CD4-positive, alpha-beta T cell treated with Interleukin-12 subunit alpha and Interleukin-12 subunit beta, for 1 hour (primary cell): ENCODE measurements at places on chromosomes 1 and 21.

DNA sequence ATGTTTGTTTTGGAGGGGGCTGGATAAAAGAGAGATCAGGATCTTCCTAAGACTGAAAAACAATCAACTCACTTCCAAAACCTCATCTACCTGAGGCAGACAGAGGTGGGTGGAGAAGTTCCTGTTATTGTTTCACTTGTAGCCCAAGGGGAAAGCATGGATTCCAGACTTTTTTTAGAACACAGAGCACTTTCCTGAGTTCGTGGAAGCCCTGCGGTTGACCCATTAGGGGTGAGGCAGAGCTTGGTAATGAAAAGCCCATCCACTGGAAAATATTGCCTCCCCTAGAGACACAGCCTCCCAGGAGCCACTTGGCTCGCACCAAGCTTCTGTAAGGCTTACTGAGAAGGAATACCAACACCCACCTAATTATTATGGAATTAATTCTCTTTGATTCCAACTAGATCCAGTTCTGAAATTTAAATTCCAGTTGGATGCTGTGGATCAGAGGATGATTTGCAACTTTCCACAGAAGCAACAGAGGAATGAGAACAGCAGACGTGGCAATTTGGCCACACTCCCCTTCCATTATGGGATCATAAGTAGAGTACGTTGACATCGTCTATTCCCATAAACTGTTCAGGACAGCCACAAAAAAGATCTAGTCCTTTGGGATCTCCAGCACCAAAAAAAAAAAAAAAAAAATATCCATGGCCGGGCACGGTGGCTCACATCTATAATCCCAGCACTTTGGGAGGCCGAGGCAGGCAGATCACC lies 4.1 kb upstream of the PEF1 start:
- DNase-seq, result no peak

GRCh38 chr1:112257043-112257835 lies 138.8 kb upstream of the CTTNBP2NL start:
- no peak for DNase-seq

DNA sequence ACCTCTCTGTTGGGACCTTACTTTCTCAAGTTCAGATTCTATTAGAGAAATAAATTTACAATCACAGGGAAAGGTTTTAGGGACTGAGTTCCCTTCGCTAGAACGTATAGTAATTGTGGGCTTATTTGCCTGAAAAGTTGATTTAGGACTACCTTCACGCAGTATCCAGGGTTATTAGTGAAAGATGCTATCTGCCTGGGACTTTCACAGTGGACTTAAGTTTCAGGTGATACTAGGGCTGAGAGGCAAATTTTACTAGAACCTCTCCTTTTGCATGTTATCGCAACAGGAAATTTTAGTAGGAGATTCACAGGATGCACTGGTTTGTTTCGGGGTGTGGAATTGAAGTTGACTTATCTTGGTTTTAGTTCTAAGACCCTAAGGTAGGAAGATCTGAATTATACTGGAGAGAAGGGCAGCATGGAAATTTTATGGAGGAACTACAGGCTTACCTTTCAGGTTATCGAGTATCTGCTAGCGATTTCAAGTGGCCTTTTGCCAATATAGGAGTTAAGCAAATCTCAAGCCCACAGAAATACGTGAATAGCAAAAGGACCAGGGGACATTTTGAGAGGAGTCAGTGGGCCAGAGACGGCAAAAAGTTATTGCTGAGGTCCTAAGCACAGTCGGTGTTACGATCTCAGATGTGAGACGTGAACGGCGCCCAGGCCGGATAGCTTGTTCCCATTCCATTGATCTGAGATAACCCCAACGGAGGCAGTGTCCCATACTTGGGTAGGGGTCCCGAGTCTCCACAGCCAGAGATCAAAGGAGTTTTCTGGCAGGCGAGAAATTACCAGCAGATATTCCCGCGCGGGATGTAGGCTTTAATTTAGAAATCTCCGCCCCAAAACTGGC lies 723 bp upstream of the GNAI3 start:
- peak; percentile 15 for DNase-seq

- no peak for DNase-seq
Measured at GRCh38 chr21:45523411-45524101, 18.7 kb downstream of the SLC19A1 start.

- DNase-seq, result no peak
Measured at GRCh38 chr1:60973668-60974067, 108.7 kb upstream of the NFIA start.

GRCh38 chr1:167799747-167800146 lies 78.0 kb downstream of the MPZL1 start:
- no peak for DNase-seq

DNA sequence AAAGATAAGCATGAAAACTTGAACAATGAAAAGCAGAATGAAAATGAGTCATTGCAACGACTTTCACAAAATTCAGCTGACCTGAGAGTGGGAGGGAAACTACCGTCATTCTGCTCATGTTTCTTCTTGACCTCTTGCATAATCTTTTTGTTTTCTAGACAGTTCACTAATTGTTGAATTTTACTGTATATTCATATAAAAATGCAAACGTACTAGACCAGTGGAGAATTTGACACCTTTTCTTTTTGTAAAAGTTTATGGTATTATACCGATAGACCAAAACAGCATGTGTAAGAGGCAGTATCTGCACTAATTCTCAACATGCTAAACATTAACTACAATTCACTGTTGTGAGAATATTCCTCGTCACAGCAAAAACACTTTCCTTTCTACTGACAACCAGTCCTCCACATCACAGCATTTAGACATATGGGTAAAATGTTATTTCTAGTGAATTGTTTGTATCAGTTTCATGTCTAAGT lies 137.8 kb downstream of the GREM2 start:
- no peak for DNase-seq

- no peak for DNase-seq
Measured at GRCh38 chr1:224897529-224898327, 31.7 kb upstream of the DNAH14 start.

- DNase-seq, result no peak
Measured at GRCh38 chr1:154411525-154411924, 6.4 kb downstream of the IL6R start.

GRCh38 chr21:33259995-33260394 lies 6.2 kb upstream of the IL10RB start:
- no peak for DNase-seq

DNA sequence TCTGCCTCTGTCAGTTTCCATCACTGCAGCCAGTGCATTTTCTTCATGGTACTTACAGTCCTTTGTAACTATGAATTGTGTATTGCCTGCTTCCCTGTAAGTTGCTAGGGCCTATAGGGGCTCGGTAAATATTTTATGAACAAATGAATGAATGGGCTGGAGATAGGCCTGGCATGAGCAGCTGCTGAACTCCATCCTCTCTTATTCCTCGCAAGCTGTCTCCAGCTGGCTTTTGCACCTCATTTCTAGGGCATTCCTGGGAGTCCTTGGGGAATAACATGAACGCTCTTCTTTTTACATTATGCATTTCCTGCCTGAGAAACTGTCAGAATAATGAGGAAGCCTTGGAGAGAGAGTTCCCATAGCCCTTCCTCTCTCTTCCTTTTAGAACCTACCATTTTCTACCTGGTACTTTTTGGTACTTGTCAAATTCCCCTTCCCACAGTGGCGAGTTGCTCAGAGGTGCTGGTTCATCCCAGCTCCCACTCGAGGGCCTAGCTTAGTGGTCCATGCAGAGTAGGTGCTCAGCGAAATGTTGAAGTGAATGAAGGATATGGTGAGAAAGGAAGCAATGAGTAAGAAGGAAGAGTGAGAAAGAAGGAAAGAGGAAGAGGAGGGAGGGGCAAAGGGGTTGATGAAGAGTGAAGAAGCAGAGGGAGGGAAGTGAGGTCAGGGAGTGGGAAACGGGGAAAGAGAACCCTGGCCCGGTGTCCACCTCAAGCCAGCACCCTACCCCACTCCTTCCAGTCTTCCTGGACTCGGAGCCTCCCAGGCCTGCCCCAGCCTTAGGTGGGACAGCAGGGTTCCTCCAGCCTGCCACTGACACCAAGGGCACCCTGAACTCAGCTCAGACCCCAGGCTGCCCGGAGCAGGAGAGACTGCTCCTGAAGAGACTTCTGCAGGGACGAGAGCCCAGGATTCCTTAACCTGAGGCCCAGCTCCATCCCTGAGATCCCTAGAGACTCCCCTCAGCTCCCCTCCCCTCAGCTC lies 29.6 kb downstream of the KCNC4 start:
- DNase-seq, result no peak

DNA sequence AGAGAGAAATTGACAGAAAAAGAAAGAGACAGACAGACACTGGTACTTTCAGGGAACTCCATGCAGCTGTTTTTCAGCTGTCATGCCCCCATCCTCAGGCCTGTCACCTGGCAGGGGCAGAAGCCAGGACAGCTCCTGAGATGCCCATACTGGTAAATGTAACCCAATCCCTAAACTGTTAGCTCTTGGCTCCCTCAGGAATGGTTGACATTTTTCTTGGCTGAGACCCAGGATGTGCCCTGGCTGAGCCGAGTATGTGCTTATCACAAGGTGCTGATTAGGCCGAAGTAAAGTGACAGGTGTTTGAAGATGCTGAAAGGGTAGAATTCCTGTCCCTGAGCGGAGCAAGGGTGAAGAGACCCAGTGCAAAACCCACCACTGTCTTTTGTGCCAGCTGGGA lies 50.7 kb downstream of the PGM1 start:
- no peak for DNase-seq

DNA sequence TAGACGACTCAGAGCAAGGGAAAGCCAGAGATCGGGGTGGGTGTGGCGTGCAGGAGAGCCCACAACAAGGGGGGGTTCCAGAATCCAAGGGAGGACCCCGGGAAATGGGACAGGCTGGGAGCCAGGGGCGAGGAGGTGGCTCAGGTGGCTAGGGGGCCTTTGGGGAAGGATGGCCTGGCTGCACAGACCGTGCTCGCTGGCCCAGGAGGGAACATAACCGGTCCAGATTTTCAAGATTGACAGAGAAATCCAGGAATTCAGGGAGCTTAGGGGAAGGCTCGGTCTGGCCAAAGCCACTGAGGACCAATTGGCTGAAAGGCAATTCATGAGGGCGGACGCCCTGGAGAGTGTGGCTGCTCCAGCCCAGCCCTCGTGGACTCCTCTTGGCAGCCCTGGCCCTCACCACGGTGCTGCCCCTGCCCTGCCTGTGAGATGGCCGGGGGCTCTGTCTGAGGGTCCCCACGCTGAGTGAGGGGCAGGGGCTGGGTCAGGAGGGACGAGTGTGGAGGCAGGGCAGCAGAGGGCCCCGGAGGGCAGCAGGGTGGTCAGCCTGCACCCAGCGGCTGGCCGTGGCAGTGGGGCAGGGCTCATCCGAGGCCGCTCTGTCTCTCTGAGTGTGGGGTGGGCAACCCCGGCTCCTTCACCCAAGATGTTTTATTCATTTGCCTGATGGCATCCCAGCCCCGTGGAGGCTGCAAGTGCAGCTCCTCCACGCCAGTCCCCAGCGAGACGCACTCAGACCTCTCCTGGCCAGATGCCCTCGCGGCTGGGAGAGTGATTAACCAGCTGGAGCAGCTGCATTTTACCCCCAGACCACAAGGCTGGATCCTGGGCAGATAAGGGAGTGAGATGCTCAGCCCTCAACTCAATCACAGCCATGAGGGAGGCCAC lies 5.6 kb upstream of the LRRC3 start:
- no peak for DNase-seq

DNA sequence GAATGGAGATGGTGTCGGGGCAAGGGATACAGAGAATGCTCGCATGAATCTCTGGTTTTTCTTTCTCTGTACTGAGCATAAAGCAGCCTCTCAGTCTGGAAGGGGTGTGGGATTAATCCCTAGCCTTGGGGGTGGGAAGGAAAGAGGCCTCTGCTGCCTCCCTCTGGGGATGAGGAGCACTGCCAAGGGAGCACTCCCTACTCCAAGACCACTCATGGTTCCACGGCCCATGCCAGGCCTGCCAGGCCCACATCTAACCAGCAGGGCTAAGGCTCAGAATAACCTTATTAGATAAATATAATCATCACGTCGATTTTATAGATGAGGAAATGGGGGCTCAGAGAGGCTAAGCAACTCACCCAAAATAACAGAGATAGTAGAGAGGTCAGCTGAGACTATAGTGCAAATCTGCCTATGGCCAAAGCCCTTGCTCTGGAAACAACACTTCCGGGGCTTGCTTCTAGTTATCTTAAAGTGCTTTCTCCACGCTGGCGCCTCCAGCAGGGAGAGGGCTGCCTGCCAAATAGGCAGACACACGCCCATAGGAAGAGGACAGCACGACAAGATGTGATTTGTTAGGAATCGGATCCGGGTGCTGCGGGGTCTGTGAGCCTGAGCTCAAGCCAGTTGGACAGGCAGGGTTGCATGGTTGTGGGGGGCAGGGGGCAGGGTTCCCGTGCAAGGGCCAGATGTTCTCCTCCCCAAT lies 522 bp downstream of the TEX35 start:
- no peak for DNase-seq

GRCh38 chr1:211519602-211520001 lies 27.6 kb upstream of the RD3 start:
- DNase-seq, result no peak

GRCh38 chr1:17684810-17685209 lies 70.3 kb upstream of the ACTL8 start:
- DNase-seq, result no peak

- DNase-seq, result no peak
Measured at GRCh38 chr1:223183268-223183862, 40.3 kb upstream of the TLR5 start.

DNA sequence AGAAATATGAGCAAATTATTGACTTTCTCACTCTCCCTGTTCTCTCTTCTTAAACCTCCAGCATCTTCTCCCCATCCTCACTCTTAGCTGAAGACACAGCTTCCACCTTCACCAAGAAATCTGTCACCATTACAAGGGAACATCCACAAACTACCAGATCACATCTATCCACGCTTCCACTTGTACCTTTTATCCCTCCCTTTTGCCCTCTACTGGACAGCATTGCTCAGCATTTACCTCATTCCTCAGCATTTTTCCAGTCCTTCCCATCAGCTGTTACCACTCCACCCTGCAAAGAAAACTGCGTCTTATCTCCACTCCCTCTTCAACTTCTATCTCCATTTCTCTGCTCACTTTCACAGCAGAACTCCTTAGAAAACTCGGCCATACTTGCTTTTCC lies 42.6 kb downstream of the KCNJ6 start:
- DNase-seq, result no peak

DNA sequence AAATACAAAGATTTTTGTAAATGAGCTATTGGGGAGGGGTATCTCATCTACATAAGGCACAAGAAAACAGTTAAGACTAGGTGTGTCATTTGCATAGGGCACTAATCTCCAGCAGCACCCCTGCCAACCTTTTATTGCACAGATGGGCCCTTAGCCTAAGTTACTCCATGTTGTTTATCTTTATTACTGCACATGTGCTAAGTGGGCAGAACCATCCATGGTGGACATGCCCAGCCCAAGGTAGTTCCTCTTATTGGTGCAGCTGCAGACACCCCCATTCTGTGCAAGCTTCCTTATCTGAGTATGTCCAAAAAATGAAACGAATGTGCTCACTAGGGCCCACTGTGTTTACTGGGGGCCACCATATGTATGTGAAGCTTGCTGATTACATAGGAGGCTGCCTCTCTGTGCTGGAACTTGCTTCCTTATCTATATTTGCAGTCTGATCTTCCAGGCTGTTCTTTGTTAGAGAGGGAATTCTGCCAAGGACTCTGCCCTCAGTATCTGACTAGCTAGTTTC lies 77.3 kb upstream of the NEK7 start:
- no peak for DNase-seq
